Omental fat pad (tissue), 4 donors: ENCODE measurements at places on chromosomes 3 and 15. TPM values are rescaled to one million over a fixed set of nuclear protein-coding genes. Genes with fewer than 3 reads are reported as not detected.

KBTBD13 gene
- not detected for total RNA-seq

- no peak for DNase-seq
These were observed at the start of gene CCR4 for GRCh38 chr3:32951410-32951811. TSS of gene CCR4 (plus strand) at chr3:32951644. CDS start at chr3:32953423, 1,779 bp downstream.

GRCh38 chr3:124032311-124032880 lies 40.5 kb upstream of the ROPN1 start:
- no peak for DNase-seq

DNA sequence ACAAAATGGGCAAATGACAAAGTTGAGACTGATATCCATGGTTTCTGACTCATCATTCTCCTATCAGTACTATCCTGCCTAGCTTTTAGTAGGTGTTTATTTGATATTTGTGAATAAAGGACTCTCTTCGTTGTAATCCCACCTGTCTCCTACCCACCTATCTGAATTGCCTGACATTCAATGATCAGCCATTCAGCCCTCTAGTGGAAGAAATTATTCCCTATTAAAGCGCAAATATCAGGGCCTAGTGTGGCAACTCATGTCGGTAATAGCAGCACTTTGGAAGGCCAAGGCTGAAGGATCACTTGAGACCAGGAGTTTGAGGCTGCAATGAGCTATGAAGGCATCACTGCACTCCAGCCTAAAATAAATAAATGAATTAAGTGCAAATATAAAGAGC lies 195.7 kb upstream of the SETMAR start:
- no peak for DNase-seq

DNA sequence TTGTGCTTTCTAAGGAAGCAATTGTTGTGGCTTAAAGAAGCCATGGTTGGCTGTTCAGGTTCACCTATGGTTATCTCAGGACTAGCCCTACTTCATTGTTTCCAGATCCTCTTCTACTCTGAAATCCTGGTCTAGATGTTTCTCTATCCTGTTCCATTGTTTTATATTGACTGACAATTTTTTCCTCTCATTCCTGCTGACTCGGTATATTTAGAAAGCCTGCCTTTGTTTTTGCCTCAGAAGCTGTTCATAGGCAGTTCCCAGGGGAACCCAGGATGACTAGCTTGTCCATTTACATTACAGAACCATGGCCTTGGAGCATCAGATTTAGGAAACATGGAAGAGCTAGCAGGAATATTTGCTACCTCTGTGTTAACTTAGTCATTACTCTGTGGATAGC lies 64.0 kb downstream of the SLC9C1 start:
- no peak for DNase-seq
